ENCODE measurements at places on chromosomes 13 and 19.

DNA sequence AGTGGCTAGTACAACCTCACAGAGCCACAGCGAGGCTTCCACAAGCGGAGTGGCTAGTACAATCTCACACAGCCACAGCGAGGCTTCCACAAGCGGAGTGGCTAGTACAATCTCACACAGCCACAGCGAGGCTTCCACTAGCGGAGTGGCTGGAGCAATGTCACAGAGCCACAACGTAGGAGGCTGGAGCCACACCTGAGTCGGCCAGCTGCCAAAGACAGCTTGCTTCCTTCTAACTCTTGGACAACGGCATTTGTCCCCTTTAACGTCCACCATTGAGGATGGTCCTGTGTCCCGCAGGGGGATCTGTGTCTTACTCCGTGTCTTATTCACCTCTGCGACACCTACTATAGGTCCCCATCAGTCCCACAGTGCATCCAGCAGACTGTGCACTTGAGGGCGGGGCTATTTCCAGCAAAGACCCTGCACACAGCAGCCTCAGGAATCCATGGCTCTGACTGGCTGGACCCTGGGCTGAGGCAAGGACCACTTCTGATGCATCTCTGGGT, 3.7 kb downstream of the ZNF787 start:
- no peak for DNase-seq

GRCh38 chr13:106369858-106370257, 165.6 kb downstream of the EFNB2 start:
- DNase-seq: no peak

- DNase-seq: no peak
Observed at GRCh38 chr19:52992109-52993004, 21.4 kb upstream of the ERVV-1 start.

DNA sequence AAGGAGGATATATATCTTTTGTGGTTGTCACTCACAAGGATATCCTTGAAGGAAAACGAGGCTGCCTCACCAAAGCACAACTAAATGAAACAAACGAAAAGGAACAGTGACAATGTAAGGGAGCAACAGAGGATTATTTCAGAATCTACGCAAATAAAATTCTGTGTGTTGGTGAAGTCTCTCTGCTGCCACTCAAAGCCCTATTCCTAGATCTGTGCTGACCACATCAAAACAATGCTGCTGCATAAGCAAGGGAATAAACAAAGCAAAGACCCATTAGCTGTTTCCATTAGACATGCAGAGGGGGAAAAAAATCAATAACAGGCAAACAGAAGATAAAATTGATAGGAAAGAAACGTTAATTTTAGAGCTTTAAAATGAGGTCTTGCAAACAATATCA, 204.4 kb downstream of the MZT1 start:
- no peak for DNase-seq

DNA sequence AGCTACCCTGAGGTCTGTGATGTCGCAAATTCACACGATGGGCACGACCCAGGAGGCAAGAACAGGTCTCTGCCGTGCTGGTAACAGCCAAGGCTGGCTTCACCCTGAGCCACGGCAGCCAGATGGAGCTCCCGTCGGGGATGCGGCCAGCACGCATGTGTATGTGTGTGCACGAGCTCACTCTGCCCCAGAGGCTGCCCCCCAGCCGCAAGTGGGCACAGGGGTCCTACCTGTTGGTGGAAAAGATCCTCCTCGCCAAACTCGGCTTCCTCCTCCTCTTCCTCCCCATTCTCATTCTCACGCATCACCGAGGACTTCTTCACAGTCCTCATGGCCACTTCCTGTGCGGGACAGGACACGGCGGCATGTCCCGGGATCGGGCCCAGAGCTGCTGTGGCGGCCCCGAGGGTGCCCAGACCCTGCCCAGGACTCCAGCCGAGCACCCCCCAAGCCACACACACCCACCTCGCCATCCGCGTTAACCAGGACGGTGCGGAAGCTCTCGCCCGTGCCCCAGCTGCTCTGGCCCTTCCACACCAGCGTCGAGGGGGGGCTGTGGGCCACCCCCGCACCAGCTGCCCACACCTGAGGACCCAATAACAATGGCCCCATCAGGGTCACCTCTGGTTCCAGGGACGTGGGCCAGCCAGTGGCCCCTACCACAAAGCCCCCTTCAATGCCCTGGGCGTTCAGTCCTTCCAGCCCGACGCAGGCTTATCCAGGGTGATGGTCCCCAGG, 4.1 kb upstream of the TIMM13 start:
- DNase-seq: no peak

DNA sequence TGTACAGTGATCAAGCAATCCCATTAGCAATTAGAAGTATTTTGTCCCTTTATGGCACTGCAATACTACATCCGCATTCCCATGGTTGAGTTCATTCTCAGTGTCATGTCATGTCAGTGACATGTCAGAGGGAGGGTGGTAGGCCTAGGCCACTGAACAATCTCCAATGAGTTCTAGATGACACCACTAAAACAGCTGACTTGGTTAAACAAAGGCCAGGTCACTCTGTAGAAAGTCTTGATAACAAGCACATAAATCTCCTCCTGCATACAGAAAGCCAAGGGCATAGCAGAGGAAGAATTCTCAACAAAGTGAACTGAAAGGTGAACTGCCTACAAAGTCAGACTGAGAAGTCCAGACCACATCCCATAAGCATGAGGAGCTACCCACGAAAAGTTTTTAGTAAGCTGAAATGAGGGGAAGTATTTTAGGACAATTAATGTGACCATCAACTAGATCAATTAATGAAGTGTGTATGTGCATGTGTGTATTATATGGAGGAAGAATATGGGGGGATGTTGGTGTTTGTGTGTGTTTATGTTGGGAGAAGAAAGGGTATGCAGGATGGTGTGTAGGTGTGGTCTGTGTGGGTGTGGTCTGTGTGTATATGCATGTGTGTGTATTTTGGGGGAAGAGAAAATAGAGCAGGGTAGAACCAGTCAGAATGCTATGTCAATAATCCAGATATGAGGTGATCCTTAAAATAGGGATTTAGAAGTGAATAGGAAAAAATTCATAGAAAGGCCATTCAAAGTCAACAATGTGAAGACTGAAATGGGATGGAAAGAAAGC, 67.7 kb downstream of the TBC1D4 start:
- DNase-seq: no peak

DNA sequence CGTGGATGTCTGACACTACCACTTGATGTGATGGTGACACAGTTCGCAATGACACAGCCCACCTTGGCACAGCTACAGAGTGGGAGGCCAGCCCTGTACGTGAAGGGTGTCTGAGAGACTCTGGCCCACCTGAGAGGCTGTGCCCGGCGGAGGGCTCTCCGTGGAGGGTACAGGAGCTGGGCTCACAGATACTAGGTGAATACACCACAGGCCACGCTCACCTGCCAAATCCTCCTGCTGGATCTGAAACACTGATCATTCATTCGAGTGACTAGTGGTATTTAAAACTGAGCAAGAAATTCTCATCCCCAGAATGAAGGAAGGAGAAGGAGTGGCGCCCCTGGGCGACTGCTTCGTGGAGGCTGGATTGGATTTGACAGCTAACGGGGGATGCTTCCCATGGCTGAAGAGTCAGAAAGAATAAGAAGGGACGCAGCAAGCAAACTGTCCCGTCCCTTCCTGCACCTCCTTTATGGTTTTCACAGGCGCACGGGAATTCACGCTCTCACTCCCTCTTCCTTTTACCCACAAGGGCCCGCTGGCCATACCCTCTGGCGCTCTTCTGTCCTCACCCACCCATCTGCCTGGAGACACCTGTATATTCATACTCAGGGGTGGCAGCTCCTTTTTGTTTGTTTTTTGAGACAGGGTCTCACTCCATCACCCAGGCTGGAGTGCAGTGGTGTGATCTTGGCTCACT, 25.0 kb downstream of the CEBPG start:
- DNase-seq: no peak

GRCh38 chr13:26976313-26976712, 195.3 kb downstream of the USP12 start:
- no peak for DNase-seq

DNA sequence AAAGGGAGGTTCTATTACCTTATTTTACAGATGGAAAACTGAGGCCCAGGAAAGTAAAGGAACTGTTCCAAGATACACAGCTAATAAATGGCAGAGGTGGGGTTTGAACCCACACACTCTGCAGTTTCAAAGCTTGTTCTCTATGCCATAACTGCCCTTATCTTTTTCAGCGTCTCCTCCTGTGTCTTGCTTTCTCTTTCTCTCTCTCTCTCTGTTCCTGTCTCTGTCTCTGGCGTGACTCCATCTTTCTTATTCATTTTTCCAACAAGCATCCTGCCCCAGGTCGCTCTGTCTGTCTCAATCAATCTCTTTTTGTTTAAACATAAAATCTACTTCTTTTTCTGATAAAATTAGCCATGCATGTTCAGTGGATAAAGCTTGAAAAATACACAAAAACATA, 3.2 kb upstream of the IFNL4 start:
- DNase-seq: no peak

GRCh38 chr13:95644601-95645052, at the start of gene DZIP1:
Gene DZIP1, minus strand, starts transcription at chr13:95644706. Its CDS starts 2,677 bp downstream, at chr13:95642029.
- DNase-seq: no peak

GRCh38 chr13:67792151-67792676, 562.1 kb upstream of the PCDH9 start:
- DNase-seq: no peak

GRCh38 chr19:18292462-18292809, 11.0 kb upstream of the JUND start:
- no peak for DNase-seq

DNA sequence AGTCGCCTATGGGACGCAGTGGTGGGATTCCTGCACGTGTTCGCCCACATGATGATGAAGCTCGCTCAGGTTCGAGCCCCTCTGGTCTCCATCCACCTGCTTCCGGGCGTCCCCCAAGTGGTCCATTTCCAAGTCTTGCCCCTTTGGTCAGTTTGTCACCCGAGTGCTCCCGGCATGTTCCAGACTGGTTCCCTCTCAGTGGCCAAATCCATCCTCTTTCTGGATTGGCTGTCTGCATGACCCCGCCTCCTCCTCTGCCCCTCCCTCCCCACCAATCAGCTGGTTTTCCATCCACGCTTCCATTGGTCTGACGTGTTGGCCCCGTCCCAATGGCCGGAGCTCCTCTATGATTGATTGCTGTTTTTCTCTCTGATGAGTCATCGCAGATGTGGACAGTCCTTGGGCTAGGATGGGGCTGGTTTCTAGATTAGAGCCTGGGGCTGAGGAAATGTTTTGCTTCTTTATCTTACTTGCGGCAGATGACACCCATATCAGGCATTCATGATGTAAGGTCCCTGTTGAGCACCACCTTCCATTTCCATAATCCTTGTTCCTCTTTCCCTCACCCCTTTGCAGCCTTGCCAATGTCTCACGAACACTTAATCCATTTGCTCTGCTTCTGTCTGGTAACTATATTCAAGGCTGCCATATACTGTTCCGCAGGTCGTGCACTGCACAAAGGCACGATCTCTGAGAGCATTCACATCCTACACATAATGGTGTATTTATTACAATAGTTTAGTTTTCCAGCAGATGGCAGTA, 73.8 kb downstream of the MAP4K1 start:
- DNase-seq: peak; percentile 30

DNA sequence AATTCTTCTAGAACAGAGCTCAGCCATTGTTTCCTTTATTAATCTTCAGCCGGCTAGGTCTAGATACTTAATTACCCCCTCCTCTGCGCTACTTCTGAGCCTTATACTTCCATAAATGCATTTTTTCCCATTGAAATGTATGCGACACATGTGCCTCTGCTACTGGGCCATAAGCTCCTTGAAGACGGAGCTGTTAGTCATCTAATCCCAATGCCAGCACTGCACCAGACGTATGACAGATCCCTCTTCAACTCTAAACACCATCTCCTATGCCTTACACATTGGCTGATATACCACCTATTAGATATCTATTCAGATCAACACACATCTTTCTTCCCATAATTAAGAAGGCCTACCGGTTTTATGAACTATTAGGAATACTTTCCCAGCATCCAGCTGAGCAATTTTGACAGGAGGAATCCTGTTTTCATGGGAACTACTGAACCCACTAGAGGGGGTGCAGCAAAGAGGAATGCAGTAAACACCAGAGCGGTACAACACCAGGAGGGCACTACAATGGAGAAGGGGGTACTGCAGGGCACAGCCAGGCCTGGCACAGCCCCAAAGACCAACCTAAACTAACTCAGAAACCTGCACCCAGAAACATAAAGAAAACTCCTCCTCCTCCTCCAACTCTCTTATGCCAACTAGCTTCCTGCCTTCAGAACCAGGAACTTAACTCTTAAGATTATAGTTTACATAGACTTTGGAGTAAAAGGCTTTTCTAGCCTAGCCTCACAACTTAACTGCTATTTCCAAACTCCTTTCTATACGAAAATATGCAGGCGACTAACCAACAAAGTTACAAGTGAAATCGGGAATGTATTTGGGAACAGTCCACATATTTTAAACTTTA, 18.7 kb downstream of the STK24 start:
- no peak for DNase-seq

DNA sequence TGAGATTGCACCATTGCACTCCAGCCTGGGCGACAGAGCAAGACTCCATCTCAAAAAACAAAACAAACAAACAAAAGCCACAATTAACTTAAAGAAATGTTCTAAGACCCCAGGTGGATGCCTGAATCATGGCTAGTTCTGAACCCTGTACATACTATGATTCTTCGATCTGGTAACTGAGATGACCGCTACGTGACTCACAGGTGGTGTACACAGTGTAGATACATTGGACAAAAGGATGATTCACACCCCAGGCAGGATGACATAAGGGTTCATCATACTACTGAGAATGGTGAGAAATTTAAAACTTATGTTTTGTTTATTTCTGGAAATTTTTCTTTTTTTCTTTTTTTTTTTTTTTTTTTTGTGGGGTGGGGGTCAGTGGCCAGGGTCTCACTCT, 6.5 kb downstream of the ZNF426 start:
- no peak for DNase-seq

DNA sequence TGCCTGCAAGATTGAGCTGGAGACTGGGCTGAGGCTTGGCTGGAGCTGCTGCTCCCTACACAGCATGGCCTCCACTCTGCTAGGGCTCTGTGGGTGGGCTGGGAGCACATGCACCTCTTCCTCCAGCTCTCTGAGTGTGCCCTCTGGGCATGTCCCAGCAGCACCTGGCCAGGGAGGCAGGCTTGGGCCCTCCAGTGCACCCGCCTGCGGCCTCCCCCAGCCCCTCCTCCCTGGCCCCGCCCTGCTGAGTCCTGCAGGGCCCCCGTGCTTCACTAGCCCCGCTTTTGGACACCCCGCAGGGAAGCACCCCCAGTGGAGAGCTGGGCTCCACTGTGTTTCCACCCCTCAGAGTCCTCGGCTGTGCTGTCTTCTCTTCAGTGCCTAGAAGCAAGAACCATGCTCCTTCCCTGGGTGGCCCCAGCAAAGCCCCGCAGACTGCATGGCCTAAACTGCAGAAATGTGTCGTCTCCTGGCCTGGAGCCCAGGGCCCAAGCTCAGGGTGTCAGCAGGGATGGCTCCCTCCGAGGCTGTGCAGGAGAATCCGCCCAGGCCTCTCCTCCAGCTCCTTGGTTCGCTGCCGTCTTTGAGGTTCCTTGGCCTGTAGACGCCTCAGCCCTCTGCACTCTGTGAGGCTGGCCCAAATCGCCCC, 5.0 kb upstream of the TEX29 start:
- no peak for DNase-seq

GRCh38 chr19:2702170-2703076, at the start of gene GNG7:
Gene GNG7, minus strand, starts transcription at chr19:2702694. Its CDS starts 182,006 bp downstream, at chr19:2520688.
- DNase-seq: peak; percentile 94

Measured in activated CD4-positive, alpha-beta T cell treated with anti-CD3 and anti-CD28 coated beads for 4 hours (primary cell).